ENCODE measurements at places on chromosomes 2 and 18. TPM values are rescaled to one million over a fixed set of nuclear protein-coding genes. Genes with fewer than 3 reads are reported as not detected.

DNA sequence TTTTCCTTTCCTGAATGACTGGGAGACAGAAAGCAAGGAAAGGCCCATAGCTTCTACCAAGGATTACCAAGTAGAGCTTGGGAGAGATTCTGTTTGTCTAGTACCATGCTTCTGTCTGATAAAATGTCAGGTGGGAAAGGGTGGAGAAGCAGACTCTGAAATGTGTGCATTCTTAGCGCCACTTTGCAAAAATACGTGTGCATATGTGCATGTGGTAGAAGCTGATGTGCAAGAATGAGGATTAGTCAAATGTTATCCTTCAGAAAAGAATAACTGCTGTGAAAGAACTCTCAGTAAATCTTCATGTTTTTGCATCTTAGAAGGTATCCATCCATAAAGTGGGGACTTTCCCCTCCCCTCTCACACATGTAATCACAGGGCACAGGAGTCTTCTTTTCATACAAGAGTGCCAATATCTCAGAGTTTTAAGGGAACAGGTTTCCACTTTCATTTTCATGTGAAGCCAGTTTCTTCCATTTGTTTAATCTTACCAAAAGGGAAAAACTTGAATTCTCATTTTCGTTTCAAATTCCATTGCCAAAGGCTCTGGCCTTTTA, 15.4 kb upstream of the DGKD start:
- no peak for DNase-seq

DNA sequence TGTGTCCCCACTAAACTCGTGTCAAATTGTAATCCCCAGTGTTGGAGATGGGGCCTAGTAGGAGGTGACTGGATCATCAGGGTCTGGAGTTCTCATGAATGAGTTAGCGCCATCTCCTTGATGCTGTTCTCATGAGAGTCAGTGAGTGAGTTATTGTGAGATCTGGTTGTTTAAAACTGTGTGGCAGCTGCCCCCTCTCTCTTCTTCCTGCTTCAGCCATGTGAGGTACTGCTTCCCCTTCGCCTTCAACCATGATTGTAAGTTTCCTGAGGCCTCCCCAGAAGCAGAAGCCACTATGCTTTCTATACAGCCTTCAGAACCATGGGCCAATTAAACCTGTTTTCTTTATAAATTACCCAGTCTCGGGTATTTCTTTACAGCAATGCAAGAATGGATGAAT, 50.4 kb downstream of the AP1S3 start:
- no peak for DNase-seq

- DNase-seq: no peak
Observed at GRCh38 chr2:203484266-203485112, 50.6 kb downstream of the RAPH1 start.

- DNase-seq: no peak
Observed at GRCh38 chr2:241686324-241686649, 328 bp downstream of the DTYMK start.

- DNase-seq: peak; percentile 77
Observed at GRCh38 chr2:173963323-173963816, 1.8 kb downstream of the SP3 start.

The IL1B gene
- 0.65 TPM for polyA plus RNA-seq

- DNase-seq: no peak
Observed at GRCh38 chr18:36476433-36476832, 178.9 kb downstream of the FHOD3 start.

GRCh38 chr2:180829261-180829660, 151.1 kb upstream of the UBE2E3 start:
- no peak for DNase-seq

DNA sequence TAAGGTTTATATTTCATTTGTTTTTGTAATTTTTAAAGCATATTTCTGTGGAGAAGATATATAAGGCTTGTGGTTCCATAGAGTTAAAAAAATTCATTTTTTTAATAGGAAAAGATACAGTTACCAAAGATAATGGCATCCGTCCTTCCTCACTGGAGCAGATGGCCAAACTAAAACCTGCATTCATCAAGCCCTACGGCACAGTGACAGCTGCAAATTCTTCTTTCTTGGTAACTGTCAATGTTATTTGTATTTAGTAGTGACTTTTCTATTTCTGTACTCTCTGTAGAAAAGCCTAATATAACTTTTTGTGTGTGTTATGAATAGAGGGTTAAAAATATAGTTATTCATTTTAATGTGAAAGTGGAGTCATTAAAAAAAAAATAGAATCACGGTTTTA, 35.1 kb downstream of the HADHB start:
- no peak for DNase-seq

DNA sequence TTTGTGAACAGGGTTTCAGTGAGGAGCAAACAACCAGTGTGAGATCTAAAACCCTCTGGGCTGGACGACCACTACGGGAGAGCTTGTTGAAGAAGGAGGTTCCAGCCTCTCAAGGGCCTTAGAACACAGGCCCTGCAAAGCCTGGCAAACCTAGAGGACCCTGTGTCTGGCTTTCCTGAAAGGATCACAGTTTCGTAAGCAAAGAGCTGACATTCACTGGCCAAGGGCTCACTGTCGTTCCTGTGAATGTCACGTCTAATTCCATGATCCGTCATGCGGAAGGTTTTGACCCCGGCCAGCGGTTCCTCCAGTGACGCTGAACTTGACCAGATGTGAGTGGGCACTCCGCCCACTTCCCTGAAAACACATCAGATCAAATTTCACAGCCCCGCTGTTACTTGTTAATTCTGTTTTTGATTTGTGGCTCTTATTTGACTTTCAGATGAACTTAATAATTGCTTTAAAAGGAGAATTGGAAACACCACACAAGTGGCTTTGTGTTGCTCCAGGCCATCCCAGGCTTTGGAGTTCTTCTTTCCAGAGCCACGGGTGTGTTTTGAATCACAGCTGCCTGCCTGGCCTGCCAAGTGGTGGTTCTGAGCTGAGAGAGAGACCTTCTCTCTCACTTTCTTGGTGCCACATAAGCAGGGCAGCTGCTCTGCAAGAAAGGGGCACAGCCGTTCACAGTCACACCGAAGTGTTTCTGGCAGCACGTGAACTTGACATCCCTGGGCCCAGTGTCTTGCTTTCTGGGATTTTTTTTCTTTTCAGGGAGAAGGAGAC, 308.4 kb downstream of the NDUFA10 start:
- DNase-seq: no peak

The SERPINB11 gene
- polyA plus RNA-seq: not detected

The LYG2 gene
- polyA plus RNA-seq: 1.0 TPM

DNA sequence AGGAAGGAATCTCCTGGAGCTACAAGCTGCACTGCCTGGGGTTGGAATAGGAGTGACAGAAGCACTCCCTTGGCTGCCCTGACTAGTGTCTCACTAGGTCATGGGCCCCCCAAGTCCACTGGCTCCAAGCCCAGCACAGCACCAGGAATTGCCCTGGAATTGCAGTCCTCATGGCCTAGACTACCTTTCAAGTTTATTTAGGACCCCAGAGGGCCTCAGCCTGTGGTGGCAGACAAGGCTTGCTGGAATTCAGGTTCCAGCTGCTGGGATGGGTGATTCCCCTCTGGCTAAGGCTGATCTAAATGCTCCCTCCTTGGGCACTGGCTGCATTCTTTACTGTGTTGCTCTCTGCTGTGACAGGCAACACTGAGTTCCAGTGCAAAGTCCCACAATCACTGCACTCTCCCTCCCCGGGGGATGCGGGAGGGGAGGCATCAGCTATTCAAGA, 14.0 kb downstream of the STRADB start:
- DNase-seq: no peak

DNA sequence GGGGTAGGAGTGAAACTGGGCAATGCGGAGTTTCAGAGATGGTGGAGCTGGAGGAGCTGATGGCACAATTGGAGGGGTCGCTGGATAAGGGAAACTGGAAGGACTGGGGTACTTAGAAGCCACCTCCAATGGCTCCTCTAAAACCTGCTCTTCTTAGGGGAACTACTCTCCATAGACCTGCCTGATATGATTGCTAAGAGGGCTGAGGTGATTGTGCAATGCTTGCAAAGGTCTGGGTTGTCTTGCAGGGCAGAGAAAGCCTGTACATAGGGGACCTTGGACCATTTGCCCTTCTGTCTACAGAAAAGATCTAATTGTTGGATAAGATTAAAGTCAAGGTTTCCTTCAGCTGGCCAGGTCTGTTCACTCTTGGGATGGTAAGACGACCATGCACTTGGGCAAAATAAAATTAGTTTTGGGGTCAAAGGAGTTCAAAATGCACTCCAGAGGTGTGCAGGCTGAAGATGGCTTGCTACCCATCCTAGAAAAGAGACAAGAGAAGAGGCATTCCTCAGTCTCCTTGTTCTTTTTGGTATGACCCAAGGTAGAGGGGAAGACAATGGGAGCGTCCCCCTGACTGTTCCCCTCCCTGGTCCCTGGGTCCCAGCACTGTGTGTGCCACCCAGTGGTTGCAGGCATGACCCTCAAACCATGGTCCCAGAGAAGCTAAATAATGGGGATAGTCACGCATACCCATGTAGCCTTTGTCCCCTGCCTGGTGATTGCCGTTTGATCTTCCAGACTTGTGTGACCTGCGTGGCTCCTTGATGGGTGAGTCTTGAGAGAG, 41.1 kb downstream of the STK17B start:
- DNase-seq: no peak

GRCh38 chr2:113324684-113325160, 46.0 kb upstream of the PAX8 start:
- peak; percentile 72 for DNase-seq

GRCh38 chr18:10121786-10122515, 208.1 kb downstream of the VAPA start:
- peak; percentile 52 for DNase-seq

DNA sequence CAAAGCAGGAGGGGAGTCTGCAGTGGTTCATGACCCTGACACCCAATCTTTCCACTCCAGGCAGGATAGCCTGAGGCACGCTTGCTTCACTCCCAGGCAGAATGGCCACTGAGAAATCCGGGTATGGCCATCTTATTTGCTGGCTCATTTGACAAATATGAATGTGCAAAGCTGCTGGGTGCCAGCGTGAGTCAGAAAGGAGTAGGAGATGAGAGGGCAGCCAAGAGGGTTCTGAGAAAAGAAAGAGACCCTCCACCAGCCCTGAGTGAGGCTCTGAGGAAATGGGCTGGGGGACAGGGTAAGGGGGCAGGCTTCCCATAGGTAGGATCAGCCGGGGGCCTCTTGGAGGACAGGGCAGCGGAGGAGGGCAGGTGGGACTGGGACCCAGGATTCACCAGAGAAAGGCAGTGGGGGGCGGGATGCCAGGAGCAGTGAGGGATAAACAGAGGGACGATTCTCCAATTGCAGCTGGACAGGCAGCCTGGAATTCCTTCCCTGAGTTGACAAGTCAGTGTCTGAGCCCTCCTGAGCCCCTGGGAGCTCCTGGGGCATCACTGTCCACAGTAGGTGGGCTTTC, 15.2 kb downstream of the RAMP1 start:
- no peak for DNase-seq

DNA sequence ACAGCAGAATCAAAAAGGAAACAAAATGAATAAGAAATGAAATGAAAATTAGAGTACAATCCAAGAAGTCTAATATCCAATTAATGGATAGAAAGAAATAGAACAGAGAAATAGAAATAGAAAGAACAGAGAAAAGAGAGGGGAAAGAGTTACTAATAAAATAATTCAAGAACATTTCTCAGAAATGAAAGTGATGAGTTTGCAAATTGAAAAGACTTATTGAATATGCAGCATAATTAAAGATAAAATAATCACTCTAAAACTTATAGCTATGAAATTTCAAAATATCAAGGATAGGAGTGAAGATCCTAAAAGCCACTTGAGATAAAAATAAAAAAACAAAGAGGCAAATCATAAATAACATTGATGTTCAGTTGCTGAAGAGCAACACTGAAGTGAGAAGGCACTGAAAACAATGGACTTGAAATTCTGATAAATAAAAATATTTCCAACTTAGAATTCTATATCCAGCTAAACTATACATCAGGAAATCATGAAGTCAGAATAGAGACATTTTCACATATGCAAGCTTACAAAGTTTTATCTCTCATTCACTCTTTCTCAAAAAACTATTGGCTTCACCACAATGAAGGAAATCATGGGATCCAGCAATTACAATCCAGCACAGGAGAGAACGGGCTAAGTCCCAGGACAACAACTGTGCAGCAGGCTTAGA, 155.9 kb upstream of the SPATS2L start:
- DNase-seq: no peak

The C1GALT1C1L gene
- 4.1 TPM for polyA plus RNA-seq

The DHRS9 gene
- polyA plus RNA-seq: 0.68 TPM

The COLEC12 gene
- polyA plus RNA-seq: 23.3 TPM

The CCL20 gene
- polyA plus RNA-seq: 0.48 TPM

The TDRD15 gene
- not detected for polyA plus RNA-seq

The TXNL4A gene
- polyA plus RNA-seq: 77.2 TPM

GRCh38 chr2:64809216-64809615, 155.5 kb upstream of the SERTAD2 start:
- no peak for DNase-seq

The TACR1 gene
- polyA plus RNA-seq: 2.9 TPM

GRCh38 chr2:183011743-183012142, 26.5 kb downstream of the NCKAP1 start:
- no peak for DNase-seq

GRCh38 chr18:37362158-37362890, 203.3 kb downstream of the CELF4 start:
- no peak for DNase-seq

- DNase-seq: no peak
Observed at GRCh38 chr18:63348508-63349136, 18.4 kb downstream of the KDSR start.

- DNase-seq: no peak
Observed at GRCh38 chr18:11260961-11261461, 111.6 kb upstream of the PIEZO2 start.

- no peak for DNase-seq
Observed at GRCh38 chr18:26765498-26765897, 100.0 kb downstream of the AQP4 start.

DNA sequence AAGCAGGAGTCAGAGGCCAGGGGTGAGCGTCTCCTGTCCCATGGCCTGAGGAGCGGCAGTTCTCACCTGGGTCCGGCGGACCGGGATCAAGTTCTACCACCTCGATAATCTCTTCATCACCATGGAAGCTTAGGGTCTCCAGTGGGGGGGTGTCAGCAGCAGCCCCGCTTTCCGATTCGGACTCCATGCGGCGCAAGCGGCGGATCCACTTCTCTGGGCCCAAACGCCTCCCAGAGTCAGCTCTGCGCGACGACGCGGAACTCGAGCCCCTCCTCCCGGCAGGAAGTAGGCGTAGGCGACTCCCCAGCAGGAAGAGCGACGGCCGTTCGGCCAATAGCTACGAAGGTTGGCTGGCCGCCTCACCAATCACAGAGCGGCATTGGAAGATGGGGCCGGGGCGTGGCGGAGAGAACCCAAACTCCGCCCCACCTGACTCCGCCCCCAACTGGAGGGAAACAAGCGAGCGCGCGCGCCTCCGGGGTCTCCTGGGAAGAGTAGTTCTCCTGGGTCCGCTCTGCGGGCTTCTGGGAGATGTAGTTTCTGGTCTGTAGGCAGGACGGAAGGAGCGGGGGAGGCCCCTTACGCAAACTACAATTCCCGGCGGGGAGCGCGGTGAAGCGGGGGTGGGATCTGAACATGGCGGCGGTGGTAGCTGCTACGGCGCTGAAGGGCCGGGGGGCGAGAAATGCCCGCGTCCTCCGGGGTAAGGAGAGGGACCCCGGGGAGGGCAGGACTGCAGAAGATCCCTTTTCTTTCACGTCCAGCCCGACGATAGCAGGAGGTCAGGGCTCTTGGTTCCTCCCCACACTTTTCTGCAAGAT, at the start of the genes AAMP and PNKD:
TSS of gene AAMP (minus strand) at position 238 of the 821 bp plus-strand sequence. CDS start at position 187, 51 bp downstream.
TSS of gene PNKD (plus strand) at position 620 of the 821 bp plus-strand sequence. CDS start at position 637, 17 bp downstream.
- peak; percentile 100 for DNase-seq

- no peak for DNase-seq
Observed at GRCh38 chr18:13470516-13471197, 252.1 kb downstream of the LDLRAD4 start.

All from left kidney (tissue), 8 donors.